ENCODE measurements at places on chromosomes 7 and 10.

DNA sequence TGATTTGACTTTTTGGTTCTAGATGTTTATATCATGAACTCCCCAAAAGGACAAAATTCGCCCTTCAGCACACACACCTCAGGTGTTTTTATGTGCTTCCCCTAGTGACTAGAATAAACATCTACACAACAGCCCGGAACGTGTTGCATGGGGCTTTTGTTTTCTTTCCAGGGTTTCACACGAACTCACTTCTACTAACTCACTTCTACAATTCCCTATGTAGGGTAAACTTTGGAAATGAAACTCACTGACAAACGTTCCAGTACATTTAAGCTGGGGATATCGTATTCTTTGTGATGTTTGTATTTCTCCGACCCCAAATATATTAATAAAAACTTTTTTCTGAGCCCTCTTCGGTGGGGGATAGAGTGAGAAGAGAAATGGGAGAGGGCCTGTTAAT lies 1.4 kb downstream of the TRA2A start:
- DNase-seq = no peak

DNA sequence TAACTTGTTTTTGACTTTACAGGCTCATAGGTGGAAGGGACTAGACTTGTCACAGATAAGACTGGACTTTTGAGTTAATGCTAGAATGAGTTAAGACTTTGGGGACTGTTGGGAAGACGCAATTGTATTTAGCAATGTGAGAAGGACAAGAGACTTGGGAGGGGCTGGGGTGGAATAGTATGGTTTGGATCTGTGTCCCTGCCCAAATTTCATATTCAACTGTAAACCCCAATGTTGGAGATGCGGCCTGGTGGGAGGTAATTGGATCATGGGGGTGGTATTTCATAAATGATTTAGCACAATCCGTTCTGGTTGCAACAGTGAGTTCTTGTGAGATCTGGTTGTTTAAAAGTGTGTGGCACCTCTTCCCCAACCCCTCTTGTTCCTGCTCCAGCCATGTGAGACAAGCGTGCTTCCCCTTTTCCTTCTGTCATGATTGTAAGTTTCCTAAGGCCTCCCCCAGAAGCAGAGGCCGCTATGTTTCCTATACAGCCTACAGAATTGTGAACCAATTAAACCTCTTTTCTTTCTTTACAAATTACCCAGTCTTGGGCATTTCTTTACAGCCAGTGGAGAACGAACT lies 22.6 kb downstream of the RNF216 start:
- no peak for DNase-seq

GRCh38 chr10:43221419-43222209 lies 45.3 kb downstream of the RASGEF1A start:
- DNase-seq = no peak

DNA sequence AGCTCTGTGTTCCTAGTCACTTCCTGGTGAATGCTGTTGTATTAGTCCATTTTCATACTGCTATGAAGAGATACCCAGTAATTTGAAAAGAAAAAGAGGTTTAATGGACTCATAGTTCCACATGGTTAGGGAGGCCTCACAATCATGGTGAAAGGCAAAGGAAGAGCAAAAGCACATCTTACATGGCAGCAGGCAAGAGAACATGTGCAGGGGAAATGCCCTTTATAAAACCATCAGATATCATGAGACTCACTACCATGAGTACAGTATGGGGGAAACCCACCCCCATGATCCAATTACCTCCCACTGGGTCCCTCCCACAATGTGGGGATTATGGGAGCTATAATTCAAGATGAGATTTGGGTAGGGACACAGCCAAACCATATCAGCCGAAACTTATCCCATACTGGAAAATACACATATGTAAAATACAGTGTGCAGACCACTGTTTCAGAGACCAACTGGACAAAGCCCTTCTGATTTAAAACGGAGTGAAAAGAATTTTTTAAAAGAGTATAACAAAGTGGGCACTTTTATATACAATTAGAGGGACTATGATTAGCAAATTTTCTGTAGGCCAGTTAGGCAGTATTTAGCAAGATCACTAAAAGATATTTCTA lies 8.0 kb downstream of the CYREN start:
- DNase-seq = no peak

- no peak for DNase-seq
Measured at GRCh38 chr10:11231285-11231684, 213.6 kb downstream of the CELF2 start.

DNA sequence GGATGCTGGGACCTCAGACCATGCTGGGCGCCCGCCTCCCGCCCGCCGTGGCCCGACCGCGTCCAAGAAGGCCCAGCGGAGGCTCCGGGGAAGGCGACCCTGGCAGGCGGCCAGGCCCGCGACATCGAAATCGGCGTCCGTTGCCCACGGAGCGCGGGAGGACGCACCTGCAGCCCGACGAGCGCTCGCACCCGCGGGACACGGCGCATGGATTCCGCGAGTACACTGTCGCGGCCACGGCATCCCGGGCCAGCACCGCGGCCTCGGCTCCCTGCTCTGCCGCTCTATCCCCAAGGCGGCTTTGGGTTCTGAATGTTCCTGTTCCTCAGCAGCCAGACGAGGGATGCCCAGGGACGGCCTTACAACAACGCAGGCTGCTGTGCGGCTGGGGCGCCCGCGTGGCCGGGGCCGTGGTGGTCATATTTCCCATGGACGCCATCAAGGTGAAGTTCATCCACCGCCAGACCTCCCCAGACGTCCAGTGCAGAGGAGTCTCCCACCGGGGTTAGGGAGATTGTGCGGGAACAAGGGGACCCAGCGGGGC lies 67.5 kb upstream of the ZNF722 start:
- no peak for DNase-seq

- no peak for DNase-seq
Measured at GRCh38 chr7:127158659-127159058, 94.1 kb downstream of the GRM8 start.

DNA sequence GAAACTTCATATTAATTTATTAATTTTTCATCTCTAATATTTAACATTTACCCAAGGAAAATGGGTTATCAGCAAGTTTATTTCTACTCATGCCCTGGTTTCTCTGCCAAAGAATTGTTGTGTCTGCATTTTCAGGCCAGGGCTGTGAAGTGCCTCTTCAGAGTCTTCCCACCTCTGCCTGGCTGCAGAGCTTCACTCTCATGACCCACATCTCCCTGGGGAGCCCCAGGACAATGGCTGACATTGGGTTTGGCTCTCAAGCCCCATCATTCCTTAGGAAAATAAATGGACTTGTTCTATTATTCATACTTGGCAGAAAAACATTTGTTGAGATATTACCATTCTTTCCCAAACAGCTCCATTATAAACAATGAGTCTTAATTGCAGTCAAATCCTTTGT lies 30.3 kb downstream of the CACNA2D1 start:
- peak; percentile 49 for DNase-seq

All from NCI-H187 treated with DMSO at 0.1 percent for 48 hours (cell line).